ENCODE measurements at places on chromosomes 7 and 10.

GRCh38 chr10:112766636-112767035 is 183.4 kb upstream of the TCF7L2 start:
- no peak for DNase-seq

DNA sequence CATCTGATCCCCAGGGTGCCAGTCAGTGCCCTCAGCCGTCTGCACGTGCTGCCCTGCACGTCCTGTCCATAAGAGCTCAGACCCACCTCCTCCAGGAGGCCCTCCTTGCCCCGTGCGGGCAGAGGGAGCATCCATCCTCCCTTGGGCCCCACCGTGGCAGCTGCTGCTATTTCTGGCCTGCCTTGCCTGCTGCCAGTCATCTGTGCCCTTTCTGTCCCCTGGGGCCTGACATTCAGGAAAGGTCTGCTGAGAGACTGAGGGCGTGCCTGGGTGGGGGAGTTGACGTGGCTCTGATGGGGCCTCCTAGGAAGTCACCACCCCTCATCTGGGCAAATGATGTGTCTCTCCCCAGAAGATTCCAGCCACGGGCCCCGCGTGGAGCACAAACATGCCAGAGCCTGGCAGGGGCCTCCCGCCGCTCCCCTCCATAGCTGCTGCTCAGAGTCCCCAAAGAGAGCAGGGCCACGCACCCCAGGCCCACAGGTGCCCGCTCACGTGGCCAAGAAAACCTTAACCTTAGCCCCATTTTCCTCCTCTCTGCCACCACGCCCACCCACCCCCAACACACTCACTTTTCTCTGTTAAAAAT is 21.8 kb downstream of the DPYSL4 start:
- no peak for DNase-seq

GRCh38 chr7:77571801-77572200 is 34.7 kb downstream of the PTPN12 start:
- no peak for DNase-seq

DNA sequence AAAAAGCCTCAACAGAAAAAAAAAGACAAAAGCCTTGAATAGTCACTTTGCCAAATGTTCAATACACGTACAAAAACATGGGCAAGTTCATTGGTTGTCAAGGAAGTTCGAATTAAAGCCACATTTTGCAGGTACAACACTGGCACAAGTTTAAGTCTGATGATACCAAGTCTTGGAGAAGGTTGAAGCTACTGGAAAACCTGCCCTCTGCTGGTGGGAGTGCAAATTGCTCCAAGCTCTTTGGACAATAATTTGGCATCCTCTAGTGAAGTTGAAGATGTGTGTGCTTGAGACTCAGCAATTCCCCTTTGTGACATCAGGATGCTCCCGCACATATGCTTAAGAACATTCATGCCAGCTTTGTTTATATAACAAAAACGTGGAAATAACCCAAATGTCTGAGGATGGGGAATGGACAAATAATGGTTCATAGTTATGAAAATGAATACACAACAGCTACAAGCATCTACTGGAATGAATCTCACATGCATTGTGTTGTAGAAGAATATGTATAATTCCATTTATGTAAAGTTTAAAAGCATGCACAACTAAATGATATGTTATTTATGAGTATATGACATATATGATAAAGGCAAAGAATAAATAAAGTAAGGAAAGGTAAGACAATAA is 120.0 kb upstream of the PLPP4 start:
- peak; percentile 60 for DNase-seq

DNA sequence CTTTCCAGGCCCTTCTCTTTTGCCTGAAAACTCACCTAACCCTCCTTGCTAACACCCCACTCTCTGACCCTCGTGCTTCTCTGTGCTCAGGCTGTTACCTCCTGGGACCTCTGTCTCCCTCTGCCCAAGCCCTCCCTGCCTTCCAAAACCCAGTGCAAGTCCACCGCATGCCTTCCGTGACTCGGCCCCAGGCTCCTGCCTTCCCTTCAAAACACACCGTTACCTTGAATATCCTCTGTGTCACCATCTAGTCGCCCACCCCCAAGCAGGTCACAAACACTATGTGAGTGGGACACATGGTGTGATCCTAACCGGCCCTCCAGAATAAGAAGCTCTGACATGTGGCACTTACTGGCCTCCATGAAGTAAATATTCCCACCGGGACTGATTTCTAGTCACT is 176.7 kb downstream of the GRID1 start:
- DNase-seq = no peak

Measured in stimulated activated CD4-positive, alpha-beta T cell treated with anti-CD3 and anti-CD28 coated beads, Interleukin-4, amount 100 ng/mL, for 24 hours (primary cell).